ENCODE measurements at places on chromosomes 12 and 14.

DNA sequence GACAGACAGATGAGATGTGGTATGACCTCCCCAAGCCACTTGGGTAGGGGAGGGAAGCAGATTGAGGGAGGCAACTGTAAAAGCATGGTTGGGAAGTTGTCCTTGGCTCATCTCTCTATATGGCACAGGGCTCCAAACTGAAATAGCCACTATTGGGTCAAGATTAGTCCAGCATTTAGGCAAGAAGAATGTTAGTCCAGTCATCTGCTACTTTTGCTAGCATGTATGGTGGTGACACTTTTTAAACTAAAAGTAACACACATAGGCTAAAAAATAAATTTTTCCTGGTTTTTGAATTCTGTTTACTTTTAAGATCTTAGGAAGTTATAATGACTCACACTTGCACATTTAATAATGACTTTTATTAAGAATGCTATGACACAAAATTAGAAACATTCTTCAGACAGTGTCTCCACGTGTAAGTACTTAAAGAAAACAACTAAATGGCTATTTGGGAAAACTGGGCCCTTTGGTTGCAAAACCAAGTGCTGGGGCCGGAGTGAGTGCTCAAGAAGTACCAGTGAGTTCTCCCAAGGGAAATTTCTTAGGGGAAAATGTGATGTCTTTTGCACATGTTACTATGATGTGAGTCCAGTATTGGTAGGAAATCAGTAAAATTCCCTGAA, 179.1 kb upstream of the HIF1A start:
- DNase-seq: no peak

DNA sequence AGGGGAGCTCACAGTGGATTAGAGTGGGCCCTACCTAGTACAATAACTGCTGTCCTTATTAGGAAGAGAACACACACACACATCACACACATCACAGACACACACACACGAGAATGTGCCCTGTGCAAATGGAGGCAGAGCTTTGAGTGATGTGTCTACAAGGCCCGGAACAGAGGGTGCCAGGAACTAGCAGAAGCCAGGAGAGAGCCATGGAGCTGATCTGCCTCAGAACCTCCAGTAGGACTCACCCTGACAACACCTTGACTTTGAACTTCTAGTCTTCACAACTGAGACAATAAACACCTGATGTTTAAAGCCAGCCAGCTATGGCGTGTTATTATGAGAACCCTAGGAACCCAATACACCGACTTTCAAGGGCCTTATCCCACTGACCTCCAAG, 29.7 kb upstream of the FKBP4 start:
- DNase-seq: no peak

- no peak for DNase-seq
These were observed 334.9 kb upstream of the PRICKLE1 start for GRCh38 chr12:42924482-42924881.

- DNase-seq: peak; percentile 34
These were observed 877 bp downstream of the BAG5 start for GRCh38 chr14:103561381-103562178.

- DNase-seq: no peak
These were observed 117.7 kb upstream of the RPL10L start for GRCh38 chr14:46769292-46769691.

GRCh38 chr14:86129426-86129825, 599.5 kb downstream of the FLRT2 start:
- no peak for DNase-seq

DNA sequence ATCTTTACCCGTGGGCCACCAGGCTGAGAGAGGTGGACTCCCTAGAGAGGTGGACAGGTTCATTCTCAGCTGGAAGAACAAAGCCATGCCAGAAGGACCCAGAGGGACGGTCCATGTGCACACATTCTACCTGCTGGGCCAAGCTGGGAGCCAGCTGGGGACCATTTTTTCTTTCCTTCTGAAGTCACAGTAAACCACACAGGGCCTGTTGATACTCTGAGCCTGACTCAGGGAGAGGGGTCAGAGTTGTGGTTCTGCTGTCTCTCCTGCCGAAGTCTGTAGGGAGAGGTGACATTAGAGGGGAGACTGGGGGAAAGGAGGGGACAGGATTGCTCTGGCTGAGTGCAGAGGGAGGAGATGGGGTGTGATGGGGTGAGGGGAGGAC, 148.6 kb downstream of the TSPAN9 start:
- no peak for DNase-seq

GRCh38 chr12:46559311-46559710, 186.7 kb upstream of the SLC38A2 start:
- DNase-seq: no peak

GRCh38 chr14:76486251-76486743, 110.4 kb downstream of the ESRRB start:
- no peak for DNase-seq

DNA sequence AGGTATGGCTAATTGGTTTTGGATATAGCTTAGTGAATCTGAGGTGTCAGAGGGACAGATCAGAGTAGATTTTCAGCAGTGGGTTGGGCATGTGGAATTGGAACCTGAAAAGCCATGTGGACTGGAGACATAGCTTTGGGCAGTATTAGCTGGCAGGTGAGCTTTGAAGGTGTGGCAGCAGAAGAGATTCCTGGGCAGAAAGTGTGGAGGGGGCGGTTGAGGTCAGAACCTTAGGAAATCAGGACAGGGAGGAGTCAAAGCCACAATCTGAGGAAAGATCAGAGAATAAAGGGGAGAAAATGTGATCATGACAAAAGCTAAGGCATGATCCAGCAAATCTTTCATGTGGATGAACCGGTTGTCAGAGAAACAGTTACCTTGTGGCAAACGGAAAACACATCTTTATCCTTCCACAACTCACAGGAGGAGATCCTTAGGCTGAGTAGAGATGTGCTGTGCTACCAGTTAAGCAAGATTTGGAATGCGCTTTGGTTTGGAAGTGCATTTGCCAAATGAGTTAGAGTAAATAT, 56.4 kb downstream of the PTGER2 start:
- no peak for DNase-seq

- no peak for DNase-seq
These were observed 47.7 kb downstream of the ATP6V1D start for GRCh38 chr14:67311868-67312267.

GRCh38 chr12:45898094-45898493, 92.3 kb downstream of the SCAF11 start:
- DNase-seq: no peak

DNA sequence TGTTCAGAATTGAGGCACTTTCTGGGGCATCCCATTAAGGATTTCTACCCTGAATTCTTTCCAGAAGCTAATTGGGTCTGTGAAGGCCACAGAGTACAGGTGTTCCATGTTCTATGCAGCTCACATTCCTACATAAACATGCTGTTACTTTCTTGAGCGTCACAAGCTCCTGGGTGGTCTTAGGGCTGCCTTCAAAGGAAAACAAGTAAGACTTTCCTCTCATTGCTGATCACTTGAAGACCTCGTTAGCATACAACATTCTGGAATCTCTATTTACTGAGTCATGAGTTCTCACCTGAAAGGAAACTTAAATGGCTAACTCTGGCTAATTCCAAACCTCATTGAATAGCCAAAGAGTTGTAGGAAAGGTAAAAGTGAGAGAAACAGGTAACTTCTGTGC, 63.0 kb upstream of the HMGA2 start:
- DNase-seq: no peak

DNA sequence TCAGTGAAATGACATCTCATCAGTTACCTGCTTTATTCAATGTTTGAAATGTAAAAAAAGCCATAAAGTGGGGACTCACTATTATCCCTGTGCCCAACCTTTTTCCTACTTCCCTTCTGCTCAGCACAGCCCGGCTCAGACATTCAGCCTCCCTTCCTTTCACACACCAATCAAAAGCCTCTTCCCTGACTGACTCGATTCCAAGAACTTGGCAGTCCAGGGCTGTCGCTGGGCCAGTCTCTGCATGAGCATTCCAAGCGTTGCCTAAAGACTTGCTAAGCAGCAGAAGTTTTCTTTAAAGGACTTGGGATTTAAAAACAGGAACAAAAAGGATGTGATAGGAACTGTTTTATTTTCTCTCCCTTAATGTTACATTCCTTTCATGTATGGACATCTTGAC, 22.7 kb downstream of the ITPR2 start:
- no peak for DNase-seq

GRCh38 chr14:98705871-98706300, 566.1 kb downstream of the BCL11B start:
- no peak for DNase-seq

DNA sequence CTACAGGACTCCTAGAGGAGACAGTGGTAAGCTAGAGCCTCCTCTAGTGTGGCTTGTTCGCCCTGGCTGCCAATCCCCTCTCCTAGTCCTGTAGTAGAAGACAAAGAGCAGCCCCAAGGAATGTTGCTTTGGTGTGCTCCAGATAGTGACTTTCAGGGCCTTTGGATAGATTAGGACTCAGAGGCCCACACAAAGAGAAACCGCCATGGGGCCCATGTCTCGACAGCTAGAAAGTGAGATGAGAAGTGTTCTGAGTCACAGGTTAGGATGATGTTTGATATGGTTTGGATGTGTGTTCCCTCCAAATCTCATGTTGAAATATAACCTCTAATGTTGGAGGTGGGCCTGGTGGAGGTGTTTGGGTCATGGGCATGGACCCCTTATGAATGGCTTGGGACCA, 51.8 kb upstream of the JDP2 start:
- DNase-seq: no peak

GRCh38 chr12:90274407-90274806, 565.8 kb upstream of the ATP2B1 start:
- no peak for DNase-seq

- DNase-seq: no peak
These were observed 96.7 kb upstream of the PLEKHA5 start for GRCh38 chr12:19032826-19033225.

DNA sequence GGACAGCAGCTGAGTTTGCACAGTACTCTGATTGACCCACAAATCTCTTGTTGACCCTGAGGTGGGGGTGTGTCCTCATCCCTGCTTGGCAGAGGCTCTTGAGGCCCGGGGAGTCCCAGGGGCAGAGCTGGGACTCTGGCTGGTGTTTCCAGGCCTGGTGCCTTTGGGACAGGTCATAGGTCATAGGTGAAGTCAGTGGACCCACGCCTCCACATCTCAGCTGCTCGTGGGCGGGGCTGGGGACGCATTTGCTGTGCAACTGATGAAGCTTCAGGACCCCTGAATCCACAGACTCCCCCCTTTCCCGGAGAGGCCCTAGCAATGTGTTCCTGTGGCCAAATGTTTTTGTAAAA, 408 bp upstream of the CACNA2D4 start:
- DNase-seq: no peak

DNA sequence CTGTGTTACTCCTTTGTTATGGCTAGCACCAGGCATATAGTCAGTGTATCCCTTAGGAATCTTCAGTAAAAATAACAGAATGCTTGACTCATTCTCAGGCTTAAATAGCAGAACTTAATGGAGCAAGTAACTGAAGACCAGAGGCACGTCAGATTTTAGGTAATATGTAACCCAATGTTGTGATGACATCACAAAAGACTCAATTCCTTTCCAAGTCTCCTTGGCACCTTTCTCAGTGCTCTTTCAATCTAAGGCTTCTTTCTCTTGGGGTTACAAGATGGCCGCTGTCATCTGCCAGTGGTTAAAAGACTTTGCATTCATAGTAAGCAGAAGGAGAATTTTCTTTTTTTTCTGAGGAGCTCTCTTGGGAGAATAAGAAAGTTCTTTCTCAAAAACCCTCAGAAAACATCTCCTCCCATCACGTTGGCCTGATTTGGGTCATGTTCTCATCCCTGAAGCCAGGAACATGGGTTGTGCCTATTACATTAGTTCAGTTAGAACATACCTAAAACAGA, 33.4 kb upstream of the DCN start:
- no peak for DNase-seq

DNA sequence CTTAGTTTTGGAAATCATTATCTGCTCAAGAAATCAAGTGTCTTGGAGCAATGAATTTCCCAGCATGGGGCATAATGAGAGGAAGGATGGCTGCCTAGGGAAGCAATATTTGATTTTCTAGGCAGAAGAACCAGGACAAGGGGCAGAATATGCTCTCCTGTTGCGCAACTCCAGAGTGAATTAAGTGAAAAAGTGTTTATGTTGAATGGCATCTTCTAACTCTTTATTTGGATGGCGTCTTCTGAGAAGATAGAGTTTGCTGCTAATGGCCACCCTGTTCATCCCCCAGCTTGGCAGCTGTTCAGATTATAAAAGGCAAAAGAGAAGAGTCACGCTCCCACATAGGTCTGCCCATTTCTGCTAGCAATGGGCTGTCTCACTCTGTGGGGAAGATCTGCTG, 1278.1 kb downstream of the AACS start:
- no peak for DNase-seq

DNA sequence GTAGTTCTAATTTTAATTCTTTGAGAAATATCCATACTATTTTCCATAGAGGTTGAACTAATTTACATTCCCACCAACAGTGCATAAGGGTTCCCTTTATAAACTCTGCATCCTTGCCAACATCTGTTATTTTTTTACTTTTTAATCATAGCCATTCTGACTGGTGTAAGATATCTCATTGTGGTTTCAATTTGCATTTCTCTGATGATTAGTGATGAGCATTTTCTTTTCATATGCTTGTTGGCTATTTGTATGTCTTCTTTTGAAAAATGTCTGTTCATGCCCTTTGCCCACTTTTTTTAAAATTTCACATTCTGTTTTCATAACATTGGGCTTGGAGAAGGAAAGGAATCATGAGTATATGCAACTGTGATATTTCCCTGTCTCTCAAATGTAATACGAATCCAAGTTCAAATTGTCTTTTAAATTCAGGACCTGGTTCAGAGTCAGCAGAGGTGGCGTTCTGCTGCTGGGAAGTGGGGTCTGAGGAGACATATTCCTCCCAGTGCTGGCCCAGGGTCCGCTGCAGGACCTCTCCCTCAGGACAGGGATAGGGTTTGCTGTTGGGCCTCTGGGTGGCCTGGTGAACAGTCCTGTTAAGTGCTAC, 81.2 kb upstream of the ETV6 start:
- DNase-seq: no peak

DNA sequence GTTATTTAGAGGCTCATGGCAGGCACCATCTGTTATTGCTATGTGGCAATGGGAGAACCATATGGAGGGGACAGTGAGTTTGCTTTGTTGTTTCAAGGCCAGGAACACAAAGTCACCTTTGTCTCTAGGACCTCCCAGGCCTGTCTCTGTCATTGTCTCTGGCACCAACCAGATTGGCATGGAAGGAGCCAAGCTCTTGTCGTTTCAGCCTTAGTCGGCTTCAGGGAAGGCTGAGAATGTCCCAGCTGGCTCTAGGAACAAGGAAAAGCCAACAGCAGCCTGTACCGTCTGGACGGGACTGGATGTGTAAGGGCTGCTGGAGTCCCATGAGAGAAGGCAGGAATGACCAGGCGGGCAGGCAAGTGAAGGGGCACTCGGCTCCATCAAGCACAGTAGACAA, 29.2 kb downstream of the RPH3A start:
- DNase-seq: no peak

DNA sequence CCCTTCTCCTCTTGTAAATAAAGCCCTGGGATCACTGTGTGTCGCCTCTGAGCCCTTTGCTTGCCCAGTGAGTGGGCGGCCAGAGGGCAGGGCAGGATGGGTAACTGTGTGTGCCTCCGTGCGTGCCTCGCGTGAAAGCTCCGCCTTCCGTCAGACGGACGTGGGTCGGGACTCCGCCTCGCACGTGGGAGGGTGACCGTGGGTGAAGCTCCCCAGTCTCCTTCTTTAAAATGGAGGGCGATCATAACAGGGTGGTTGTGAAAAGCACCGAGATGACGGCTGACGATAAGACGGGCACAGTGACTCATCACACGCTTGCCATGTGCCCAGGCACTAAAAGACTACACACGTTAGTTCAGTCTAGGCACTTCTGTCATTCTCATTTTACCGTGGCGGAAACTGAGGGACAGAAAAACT, 9.2 kb downstream of the PHB2 start:
- no peak for DNase-seq

Measured in RPMI8226 (cell line).